Right ventricle myocardium inferior (tissue), 1 donor: ENCODE measurements at places on chromosomes 7 and 10.

DNA sequence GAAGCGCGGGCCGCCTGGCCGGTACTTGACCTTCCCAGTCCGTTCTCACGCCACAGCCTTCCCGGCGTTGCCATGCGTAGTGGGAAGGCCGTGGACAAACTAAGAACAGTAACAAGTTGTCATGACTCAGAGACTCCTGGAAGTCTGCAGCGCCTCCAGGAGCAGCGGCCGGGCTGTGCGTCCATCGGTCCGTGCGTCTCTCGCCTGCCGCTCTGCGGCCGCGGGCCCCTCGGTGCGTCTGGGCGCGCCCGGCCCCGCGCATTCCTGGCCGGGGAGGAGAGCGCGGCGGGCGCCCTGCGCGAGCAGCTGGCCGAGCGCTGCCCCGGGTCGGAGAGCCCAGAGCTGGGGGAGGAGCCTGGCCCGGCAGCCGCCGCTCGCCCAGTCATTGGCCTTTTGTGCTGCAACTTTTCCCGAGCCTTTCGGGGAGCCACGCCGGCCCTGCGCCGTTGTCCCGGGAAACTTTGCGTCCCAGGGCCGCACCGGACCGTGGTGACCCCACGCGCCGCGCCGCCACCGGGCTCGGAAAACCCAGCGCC lies 123.7 kb downstream of the TACC2 start:
- DNase-seq = peak; percentile 90

- no peak for DNase-seq
Measured at GRCh38 chr7:158382363-158383254, 205.0 kb downstream of the PTPRN2 start.

GRCh38 chr7:53611043-53611442 lies 575.6 kb downstream of the POM121L12 start:
- DNase-seq = no peak

DNA sequence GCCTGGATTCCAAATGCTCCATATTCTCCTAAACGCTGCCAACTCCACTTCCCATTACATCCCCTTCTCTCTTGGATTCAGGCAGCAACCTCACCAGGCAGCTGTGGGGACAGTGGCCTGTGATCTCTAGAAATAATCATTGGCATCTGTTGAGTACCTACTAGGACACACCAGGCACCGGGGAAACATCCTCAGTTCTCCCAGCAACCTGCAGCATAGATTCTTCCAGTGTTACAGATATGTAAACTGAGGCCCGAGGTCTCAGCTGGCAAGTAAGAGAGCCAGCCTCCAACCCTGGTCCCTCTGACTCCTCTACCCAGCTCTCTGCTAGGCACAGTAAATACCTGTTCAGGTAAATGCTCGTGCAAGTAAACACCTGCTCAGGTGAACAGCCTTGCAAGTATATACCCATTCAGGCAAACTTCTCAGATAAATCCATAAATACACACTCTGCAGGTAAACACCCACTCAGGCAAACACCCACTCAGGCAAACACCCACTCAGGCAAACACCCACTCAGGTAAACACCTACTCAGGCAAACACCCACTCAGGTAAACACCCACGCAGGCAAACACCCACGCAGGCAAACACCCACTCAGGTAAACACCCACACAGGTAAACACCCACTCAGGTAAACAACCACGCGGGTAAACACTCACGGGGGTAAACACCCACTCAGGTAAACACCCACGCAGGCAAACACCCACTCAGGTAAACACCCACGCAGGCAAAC lies 18.7 kb downstream of the ASB13 start:
- DNase-seq = no peak

- DNase-seq = no peak
Measured at GRCh38 chr10:7288060-7288690, 122.7 kb downstream of the SFMBT2 start.

GRCh38 chr7:51591223-51591622 lies 274.6 kb upstream of the COBL start:
- DNase-seq = no peak

DNA sequence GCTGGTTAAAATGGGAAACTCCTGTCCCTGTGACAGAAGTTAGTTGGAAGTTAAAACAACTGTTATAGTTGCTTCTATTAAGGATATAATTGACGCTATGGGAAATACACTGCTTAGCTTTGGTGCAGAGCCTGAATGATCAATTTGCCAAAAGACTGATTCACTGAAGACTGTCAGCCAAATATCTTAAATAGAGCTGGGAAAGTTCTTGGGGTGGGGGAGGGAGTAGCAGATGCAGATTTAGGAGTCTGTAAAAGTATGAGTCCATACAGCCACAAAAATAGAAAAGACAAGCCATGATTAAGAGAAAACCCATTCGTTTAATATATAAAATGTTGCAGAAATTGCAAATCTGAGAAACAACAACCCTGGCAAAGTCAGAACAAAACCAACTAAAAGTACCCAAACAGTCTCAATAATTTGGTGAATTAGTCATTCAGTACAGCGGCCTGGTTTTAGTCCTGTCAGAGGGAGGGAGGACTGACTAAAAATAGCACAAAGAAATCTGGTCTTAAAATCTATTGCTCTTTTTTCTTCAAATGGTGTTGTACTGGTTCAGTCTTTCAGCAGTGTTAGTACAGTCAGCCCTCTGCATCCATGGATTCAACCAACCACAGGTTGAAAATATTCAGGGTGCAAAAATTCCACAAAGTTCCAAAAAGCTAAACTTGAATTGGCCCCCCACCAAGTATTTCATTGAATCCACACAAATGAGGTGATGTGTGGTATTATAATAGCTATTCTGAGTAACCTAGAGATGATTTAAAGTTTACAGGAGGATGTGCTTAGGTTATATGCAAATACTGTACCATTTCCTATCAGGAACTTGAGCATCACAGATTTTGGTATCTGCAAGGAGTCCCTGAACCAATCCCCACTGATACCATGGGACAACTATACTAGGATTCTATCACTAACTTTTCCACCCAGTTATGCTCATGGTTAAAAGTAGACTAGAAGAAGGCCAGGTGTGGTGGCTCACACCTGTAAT lies 30.0 kb downstream of the STK17A start:
- DNase-seq = no peak

DNA sequence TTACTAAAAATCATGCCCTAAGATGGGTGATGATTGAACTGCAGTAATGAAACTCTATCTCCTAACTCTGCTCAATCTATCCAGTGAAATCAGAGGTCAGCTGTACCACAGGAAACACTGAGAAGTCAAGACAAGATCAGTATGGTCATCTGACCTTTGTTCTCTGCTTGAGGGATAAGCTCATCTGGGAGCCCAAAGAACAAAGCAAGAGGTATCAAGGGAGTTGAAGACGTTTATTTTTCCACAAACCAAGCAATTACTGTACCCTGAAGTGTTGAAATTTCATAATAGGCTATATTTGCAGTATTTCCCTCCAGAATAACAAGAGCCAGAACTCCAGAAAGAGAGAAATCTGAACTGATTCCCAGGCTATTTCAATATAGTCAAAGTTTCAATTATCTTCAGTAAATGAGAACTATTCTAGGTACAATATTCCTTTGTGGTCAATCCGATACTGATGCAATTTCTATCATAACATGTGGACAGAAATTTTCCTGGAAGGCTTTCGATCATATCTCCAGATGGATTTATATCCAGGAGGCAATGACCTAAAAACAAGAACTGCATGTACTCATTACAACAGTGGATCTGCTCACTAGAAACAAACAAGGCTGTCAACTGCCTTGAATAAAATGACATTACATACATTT lies 345.3 kb downstream of the TNS3 start:
- no peak for DNase-seq

DNA sequence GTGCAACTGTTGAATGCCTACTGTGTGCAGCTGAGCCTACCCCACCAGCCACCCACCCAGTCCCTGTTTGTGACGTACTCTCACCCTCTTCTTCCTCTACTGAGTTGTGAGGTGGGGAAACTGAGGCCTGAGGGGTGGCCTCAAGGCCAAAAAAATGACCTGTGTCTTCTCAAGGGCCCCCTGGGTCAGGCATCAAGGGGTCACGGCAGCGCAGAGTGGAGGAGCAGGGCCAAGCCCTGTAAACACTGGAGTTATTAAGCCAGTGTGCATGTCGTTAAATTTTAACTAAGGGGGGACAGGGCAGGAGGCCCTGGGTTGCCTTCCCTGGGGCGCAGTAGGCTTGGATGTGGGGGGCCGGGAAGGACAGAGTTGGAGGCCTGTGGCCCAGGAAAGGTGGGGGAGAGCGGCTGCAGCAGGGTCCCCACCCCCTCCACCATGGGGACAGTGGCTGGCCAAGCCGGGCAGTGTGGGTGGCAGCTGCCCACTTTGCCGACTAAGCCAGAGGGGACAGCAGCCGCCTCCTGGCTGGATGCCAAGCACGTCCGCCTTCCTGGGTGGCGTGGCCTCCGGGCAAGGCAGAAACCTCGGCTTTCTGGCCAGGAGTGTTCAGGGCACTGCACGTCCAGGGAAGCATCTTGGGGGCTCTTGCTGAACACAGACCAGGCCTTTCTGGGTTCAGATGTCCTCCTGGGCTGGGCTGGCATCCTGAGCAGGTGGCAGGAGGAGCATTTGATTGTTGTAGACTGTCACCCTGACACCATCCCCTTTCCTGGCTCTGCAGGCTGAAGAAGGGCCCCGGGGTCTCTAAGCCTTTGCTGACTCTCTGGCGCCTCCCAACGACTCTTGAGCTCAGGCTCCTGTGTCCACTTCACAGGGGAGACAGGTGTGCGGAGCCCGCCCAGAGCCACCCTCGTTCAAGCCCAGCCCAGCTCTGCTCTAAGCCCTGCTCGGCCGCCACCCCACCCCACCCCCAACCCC lies 1.9 kb downstream of the SLC29A4 start:
- DNase-seq = no peak

- no peak for DNase-seq
Measured at GRCh38 chr10:71584902-71585563, 134.5 kb downstream of the C10orf105 start.

DNA sequence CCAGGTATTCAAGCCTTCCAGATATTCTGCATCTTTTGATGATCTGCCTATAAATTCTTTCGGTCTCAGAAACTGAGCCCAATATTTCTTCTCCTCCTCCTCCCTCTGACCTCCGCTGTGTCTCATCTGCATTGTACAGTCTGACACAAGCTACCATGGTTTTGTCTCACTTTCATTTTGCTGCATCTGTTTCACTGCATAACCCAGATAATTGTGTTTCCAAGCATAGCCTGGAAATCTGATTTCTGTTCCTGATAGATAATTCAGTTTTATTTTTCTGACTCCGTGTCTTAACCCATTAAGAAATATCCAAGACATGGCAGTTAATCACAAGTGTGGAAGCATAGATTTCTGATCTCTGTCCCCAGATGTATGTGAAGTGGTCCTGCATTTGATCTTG lies 374.2 kb upstream of the SEMA3A start:
- DNase-seq = no peak

DNA sequence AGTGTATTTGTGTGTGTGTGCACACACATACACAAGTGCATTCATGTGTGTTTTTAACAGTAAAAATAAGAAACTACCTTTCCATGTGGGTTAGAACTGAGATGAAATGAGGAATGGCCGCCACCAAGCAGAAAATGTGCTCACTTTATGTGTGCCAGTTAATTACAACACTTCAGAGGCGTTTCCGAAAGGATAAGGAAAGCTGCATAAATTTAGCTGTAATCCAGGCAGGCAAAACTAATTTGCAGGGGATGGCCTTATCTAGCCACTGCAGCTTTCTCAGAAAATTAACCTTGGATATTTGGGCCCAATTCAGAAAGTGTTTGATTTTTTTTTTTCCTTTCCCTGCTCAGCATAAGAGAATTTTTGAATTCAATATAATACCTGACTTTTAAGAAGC lies 328.8 kb upstream of the PHF14 start:
- DNase-seq = no peak
